ENCODE measurements at places on chromosomes 13 and 19.
A peak's percentile ranks its signal among the peaks of the same experiment; 100 is the strongest.

- DNase-seq: no peak
Observed at GRCh38 chr13:42348576-42348975, 76.6 kb downstream of the AKAP11 start.

DNA sequence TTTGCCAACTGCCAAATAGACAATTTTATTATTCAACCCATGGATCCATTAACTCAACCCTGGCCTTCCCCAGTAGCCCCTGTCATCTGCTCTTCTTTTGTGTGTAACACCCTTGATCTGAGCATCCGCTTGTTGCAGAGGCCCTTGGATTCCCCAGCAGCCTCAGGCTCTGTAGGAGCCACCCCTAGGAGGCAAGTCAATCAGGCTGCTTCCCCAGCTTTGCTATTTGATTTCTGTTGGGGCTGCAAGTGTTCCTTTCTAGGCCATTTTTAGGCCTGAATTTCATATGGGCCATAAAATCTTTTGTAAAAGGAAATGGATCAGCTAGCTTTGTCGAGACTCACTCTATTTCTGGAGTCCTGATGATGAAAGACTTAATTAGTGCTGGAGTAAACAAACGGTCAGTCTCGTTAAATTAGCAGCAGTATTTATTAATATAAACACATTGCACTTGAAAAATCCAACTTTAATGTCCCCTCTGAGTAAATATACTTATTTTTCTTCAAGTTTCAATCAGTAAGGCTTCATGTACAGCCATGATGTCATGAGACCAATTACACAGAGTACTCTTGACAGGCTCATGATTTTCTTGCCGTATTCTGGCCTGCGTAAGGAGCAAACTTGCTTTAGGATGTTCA, 105.3 kb downstream of the RGCC start:
- DNase-seq: no peak

GRCh38 chr13:50357586-50358118, 342.4 kb downstream of the KCNRG start:
- peak; percentile 21 for DNase-seq

GRCh38 chr13:73702419-73703071, 431.7 kb downstream of the KLF12 start:
- no peak for DNase-seq

GRCh38 chr19:49145573-49146407, 9.4 kb downstream of the HRC start:
- peak; percentile 17 for DNase-seq

DNA sequence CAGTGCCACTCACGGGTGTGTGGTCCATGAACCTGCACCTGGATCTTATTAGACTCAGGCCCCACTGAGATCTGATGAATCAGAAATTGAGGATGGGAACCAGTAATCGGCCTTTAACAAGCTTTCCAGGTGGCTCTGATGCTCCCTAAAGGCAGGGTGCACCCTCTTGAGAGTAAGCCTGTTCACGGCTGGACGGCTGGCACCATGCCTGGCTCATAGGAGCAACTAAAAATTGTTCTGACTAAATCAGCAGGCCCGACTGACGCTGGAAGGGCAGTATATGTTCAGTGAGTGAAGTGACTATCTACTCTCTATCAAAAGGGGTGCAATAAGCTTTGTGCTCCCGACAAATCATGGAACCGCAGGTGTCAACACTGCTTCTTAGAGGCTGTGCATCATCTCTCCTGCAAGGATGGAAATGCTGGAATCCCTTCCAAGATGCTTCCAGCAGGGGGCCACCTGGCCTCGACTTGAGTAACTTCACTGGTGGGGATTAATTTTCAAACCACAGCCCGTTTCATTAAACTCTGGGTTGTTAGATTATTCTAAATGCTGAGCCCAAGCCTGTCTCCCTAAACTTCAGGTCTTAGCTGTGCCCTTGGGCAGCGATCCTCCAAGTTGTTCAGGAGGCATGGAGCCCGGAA, 28.4 kb downstream of the TMTC4 start:
- DNase-seq: peak; percentile 80

- DNase-seq: peak; percentile 7
Observed at GRCh38 chr13:36815062-36815461, 4.0 kb upstream of the RFXAP start.

DNA sequence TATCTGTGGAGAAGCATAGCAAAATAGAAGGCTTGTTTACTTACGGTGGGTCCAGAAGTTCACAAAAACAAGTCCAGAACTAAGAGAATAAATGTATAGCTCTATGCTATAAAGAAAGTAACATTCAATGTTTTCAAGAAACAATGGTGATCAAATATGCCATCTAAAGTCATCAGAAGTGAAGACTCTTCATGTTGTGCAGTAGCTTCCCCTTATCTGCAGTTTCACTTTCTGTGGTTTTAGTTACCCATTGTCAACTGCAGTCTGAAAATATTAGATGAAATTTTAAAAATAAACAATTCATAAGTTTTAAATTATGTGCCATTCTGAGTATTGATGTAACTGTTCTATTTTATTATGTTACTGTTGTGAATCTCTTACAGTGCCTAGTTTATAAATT, 72.5 kb downstream of the EDNRB start:
- DNase-seq: no peak

Measured in NCI-H345 (cell line).